NCI-H2107 (cell line): ENCODE measurements at places on chromosomes 3 and 15.

- DNase-seq: no peak
Observed at GRCh38 chr15:92613841-92614240, 41.7 kb downstream of the FAM174B start.

GRCh38 chr3:168156479-168156878 lies 60.8 kb upstream of the GOLIM4 start:
- no peak for DNase-seq

GRCh38 chr15:58407778-58408177 lies 24.0 kb upstream of the LIPC start:
- no peak for DNase-seq

- no peak for DNase-seq
Observed at GRCh38 chr3:141915016-141915415, 38.6 kb downstream of the ATP1B3 start.

DNA sequence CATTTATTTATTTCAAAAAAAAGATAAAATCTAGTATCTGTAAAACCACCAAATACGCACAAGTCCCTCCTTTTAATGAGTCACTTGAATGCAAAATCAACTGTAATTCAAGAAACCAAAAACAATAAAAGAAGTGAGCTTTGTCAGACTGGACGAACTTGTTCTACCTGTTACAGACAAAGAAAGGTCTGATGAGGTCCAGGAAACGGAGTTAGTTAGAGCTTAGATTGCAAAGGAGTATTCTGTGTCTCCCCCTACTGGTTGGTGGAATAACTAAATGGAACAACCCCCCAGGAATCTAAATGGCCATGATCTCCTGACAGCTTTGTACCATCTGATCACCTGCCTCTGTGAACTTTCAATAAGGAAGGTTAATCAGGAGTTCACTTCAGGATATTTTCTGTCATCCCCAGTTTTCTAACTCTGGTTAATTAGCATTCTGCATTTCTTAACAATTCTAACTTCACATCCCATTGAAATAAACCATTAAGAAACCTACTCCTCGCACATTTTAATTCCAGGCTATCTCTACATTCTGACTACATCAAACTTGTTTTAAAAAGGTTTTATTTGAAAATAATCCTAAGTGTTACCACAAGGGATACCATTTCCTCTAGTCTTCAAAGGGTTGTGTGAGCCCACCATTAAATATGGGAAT lies 333.0 kb upstream of the SATB1 start:
- peak; percentile 30 for DNase-seq

GRCh38 chr3:39133822-39134221 lies 19.6 kb downstream of the CSRNP1 start:
- DNase-seq: no peak

GRCh38 chr15:42148808-42149492 lies 7.5 kb downstream of the PLA2G4F start:
- DNase-seq: no peak

DNA sequence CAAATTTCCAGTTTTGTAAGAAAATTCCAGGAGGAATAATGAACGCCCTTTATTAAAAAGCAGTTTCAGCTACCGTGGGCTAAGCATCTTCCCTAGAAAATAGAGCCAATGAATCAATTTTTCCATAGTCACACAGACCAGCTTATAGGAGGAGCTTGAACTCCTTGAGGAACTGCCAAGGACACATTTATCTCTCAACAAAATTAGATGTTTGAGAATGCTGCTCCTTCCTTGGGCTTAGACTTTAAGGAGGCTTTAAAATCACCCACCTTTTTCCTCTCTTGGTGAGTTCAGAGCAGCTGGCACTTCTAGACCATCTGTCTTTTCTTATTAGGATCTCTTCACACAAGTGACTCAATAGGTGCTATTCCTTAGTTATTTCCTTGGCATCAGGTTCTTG lies 588.0 kb downstream of the SQOR start:
- DNase-seq: no peak

DNA sequence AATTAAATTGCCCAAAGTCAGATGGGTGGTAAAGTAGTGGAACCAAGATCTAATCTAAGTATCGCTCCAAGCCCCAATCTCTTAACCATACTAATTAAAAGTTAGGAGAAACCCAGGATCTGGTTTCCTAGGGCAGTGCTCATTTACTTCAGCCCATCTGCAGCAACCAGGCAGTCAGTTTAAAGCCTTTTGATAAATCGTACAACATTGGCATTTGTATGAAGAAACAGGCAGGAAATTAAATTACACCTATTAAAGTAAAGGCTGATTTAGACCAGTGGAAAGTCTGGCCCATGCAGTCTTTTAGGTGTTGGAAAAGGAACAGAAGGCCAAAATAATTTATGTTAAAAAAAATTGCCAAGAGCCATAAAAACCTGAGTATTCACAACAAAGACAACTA lies 594.4 kb upstream of the UBE2E2 start:
- no peak for DNase-seq

- no peak for DNase-seq
Observed at GRCh38 chr15:68158046-68158628, 47.0 kb downstream of the CALML4 start.

DNA sequence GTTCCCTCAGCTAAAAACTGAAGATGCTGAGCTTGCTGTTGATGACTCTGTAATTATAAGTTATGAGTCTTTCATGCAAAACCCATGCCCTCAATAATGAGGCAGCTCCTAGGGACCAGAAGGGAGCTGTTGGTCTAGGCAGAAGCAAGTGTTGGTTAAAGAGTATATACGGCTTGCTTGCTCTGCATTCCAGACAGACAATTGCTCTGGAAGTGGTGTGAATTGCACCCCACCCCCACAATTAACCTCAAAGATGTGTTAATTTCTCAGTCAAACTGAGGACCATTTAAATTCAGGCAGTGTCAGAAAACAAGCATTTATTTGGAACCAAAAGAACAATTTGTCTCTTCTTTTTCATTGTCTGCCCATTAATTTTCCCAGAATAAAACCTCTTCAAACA lies 163.5 kb upstream of the EOMES start:
- DNase-seq: no peak

GRCh38 chr3:133361435-133361834 lies 38.4 kb upstream of the BFSP2 start:
- DNase-seq: no peak
